M059J (cell line): ENCODE measurements at places on chromosomes 3 and 15.

DNA sequence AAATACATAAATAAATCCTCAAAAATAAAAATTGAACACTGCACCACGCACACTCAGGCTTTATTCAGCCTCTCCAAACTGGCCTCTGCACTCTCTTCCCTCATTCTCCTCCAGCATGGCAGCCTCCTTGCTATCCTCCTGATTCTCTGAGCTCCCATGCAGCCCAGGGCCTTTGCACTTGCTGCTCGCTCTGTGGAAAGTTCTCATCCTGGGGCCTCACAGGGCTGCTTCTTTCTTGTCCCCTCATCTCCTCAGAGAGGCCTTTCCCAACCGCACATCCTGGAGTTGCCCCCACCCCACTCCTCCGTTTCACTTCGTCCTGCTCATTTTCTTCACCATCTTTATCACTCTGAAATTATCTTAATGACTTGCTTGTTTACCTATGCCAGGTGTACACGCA, 123.0 kb downstream of the SHQ1 start:
- no peak for DNase-seq

- DNase-seq: no peak
Observed at GRCh38 chr15:89632563-89633430, 22.5 kb downstream of the KIF7 start.

GRCh38 chr15:64017591-64018163, 28.6 kb downstream of the DAPK2 start:
- peak; percentile 35 for DNase-seq

GRCh38 chr15:91947683-91948608, 94.4 kb downstream of the SLCO3A1 start:
- peak; percentile 86 for DNase-seq

DNA sequence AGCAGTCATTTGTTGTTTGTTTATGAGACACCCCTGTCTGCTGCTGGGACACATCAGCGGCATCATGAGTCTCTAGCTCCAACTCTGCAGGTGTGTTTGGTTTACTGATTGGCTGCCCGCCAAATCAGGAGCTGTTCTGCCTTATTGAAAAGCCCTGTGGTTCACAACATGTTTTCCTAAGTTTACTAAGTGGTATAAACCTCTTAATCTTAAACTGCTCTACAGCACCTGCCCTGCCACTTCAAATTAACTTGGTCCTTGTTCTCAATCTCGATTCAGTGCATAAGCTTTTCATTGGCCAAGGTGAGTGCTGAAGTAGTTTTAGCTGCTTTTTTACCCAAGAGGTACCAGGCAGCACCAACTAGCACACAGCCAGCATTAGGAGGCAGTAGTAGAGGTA, 77.8 kb upstream of the WDR72 start:
- DNase-seq: peak; percentile 1

GRCh38 chr3:26012241-26012745, 222.4 kb downstream of the OXSM start:
- no peak for DNase-seq

DNA sequence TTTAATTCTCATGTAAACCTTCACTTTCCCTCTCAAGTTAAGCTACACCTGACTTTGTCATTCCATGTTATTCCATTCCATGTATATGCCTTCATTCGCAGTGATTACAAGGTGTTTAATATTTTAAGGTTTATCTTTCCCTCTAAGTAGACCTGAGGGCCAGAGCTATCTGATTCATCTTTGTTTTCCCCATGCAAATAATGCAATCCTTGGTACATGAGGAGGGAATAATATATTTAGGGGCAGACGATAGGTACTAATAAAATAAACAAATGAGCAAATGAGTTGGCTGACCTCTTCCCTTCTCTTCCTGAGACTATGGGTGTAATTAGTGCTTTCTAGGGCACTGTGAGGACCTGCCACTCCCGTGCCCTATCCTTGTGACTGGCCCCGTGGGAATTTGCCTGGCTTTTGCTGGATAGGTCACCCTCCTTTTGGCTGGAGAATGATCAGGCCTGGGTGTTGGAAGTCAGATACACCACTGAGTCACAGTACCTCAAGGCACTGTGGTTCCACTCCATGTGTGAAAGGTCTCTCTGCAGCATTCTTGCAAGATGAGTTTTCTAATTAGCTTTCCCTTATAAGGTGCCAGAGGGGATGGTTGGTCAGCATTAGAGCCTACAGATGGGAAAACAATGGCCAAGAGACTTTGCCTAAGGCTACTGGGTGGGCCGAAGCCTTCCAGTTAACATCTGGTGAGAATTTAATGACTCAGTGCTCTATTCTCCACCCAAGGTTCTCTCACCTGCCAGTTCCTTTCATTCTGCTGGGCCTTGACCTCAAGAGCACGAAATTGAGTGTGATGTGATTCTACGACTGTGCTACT, 183.2 kb downstream of the P3H2 start:
- peak; percentile 100 for DNase-seq

DNA sequence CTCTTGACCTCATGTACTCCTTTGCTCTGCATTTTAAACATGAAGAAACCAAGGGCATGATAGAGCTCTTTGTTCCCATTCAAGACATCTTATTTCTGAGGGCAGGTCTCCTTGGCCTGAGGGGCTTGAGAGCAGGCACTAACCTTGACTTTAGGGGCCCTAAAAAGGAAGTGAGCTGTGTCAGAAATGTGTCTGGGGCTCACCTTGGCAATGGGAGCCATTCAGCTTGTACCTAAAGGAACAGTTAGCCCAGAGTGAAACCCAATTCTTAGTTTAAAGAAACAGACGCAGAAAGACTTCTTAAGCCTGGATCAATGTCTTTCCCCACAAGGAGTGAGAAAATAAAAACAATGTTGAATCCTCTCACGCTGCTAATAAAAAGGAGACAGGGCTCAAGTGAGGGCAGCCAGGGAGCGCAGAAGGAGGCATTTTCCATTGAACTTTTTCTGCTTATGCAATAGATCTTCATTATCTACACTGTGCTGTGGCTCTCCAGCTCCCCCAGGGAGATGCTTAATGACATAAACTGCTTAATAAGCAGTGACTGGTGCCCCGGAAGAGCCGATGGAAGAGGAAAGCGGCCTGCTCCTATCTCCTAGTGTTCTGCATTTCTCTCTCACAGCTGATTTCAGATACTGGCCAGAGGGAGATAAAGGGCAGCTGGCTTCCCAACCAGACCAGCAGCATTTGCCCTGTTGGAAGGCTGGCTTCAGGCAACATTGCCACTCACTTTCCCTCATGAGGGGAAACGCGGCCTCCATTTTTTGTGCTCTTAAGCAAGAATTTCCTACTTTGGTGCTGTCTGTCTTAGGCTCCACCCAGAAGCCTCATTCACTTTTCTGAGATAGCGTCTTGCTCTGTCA, 152.0 kb downstream of the OPA1 start:
- no peak for DNase-seq

DNA sequence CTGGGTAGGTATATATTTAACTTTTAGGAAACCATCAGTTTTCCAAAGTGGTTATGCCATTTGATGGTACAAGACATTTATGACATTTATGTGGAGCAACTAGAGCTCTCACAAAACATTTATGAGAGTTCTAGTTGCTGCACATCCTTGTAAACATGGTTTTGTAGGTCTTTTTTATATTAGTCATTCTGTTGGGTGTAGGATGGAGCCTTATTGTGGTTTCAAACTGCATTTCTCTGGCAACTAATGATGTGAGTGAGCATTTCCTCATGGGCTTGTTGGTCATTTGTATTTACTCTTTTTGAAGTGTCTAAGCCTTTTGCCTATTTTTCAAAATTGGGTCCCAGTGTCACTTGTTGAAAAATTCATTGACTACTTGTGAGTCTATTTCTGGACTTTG, 45.7 kb upstream of the MGLL start:
- peak; percentile 84 for DNase-seq

DNA sequence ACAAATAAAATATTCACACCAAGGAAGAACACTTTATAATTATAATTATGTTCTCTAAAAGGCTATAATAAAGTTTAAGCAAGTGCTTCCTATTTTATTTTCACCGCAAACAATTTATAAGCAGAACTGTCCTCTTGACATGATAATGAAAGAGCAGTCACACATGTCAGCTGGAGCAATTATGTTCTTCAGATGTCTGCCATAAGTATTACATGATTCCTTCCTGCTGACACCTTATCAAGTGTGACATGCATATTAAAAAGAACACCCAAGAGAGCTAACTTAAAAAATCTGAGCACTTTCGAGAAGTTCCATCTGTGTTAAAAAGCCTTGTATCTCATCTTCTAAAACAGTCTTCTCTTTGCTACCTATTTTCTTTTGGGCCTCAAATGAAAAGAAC, 249.5 kb downstream of the SQOR start:
- DNase-seq: no peak

DNA sequence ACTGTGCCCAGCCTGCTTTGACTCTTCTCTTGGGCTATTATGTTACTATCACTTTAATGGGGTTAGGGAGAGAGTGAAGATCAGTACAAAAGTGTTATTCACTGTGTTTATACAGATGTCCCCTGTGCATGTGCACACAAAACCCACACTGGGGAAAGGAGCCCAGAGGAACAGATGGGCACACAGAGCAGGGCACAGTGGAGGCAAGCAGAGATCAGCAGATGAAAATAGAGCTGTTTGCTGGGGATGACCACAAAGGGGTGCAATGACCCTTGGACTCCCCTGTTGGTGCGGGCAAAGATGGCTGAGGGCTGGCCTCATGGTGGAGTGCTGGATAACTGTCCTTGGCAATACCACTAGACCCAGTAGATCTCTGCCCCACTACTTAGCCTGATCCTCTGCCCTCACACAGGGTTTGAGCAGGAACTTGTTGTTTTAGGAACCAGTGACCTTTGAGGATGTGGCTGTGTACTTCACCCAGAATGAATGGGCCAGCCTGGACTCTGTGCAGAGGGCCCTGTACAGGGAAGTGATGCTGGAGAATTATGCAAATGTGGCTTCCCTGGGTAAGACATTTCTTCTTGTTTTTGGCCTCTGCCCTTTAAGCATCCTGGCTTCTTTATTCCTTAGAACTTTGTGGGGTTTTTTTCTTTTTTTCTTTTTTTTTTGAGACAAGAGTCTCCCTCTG, 5.3 kb downstream of the ZNF620 start:
- no peak for DNase-seq

DNA sequence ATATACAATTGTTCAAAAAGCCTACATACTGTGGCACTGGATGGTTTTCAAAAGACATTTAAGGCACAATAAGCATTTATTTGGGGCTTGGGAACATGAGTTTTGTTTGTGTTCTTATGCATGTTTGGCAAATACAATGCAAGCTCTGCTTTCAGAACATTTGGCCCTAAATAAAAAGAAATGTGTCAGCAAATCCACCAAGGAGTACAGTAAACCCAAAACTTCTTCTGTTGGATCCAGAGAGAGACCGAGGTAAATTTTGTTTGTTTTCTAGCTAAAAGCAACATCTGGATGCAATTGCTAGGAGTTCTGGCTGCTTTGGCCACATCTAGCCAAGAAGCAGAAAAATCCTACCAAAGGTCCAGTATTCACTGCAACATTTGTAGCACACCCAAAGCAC, 168.8 kb downstream of the DCLK3 start:
- no peak for DNase-seq

- DNase-seq: peak; percentile 54
Observed at GRCh38 chr15:78052001-78052401, 25.5 kb downstream of the TBC1D2B start.

DNA sequence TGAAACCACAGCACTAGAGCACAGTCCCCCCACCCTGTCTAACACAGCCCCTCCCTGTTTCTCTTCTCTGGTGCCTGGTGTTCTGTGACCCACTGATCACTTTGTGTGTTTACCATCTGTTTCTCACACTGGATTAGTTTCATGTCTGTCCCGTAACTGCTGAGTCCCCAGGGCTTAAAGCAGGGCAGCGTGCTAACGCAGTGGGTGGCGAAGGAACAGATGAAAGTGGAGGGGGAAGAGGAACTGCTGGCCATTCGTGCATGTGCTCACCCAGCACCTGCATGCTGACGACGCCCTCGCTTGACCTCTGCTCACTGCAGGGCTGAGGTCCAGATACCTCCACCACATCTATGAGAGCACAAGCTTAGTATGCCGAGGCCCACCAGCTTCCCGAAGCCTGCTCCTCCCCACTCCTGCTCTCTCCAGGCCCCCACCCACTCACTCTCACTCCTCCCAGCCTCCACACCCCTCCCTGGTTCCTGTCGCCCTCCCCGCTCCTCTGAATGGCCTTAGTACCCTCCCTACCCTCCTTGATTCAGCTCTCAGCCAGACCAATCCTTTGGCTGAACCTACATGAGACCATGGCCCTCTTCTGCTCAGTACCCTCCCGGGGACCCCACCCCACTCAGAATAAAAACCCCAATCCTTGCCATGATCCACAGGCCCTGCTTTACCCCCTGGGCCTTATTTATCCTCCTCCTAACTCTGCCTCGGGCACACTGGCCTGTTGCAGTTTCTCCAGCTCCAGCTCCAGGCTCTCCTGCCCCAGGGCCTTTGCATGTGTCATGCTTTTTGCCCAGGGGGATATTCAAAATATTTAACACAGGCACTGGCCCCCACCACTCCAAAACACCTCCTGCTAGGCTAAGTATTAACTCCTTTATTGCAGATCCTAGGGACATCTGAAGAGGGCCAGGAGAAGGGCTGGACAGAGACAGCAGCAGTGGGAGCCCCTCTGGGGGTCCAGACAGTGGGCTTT, 15.1 kb upstream of the IQSEC1 start:
- DNase-seq: no peak

- no peak for DNase-seq
Observed at GRCh38 chr3:160546727-160547126, 18.6 kb downstream of the KPNA4 start.

- DNase-seq: no peak
Observed at GRCh38 chr3:39149059-39149455, 4.3 kb downstream of the CSRNP1 start.

DNA sequence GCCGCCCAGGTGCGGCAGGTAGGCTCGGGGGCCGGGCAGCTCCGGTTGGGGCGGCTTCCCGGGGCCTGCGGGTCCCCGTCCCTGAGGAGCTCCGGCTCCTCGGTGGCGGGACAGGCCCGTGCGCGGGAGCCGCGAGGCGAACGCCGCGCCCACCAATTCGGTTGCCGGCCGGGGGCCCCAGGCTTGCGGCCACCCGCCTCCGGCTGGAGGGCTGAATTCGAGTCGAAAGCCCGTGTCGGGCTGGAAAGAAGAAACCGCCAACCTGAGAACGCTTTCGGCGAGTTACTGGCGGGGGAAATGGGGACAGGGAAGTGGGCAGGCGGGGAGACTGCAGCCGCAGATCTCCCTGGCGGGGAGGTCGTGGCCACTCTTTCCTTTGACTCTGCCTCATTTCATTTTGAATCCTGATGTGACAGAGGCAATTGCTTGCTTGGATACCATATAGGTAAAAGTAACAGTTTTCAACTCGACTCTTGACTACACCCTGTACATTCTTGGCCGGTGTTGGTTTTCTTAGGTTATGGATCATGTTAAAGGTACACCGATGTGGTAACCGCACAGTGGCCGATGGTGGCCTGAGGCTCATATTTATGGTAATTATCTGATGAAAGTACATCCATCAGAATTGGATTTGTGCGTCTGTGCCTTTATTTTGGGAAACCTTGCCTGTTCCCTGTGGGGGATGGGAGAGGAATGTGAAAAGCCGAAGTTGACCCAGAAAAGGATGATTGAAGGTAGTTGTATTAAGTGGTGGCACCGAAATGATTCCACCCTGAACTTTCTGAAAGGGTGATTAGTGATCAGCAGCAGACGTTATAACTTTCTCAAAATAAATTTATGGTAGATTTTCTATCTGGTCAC, 1.7 kb downstream of the B3GNT5 start:
- no peak for DNase-seq
